ENCODE measurements at places on chromosomes 2 and 18.

DNA sequence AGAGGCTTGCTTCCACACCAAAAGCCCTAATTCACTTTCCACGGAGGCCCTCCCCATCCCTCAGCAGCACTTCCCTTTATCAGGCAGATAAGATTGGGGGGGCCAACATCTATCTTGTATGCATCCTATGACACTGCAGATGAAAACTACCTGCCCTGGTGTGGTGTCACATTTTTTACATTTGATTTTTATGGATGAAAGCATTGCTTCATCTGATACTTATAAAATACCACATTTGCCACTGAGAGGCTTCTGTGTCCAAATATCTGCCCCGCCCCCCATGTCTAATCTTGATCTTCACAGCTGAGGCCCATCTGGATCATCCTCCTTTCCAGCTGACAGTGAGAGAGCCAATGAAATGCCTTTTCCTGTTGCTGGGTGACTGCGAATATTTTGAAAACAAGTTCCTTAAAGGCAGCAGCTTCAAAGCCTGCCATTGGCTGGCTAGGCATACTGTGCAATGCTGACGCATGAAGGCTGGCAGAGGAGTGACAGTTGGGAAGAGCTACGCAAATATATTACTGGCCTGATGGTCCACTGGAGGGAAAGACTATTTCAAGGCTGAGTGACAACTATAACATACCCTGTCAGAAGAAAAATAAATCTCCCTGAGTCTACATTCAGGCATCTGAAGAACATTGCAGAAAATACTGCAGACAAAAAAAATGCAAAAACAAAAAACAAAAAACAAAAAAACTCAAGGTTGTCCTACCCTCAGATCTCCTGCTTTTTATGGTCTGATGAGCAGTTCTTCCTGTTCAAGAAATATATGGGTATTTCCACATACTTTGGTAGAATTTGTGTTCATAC is 318.7 kb downstream of the PDE11A start:
- no peak for DNase-seq

- DNase-seq: no peak
Measured at GRCh38 chr2:44938287-44939105, 3.0 kb upstream of the SIX3 start.

GRCh38 chr2:15133461-15133860 is 427.7 kb downstream of the NBAS start:
- DNase-seq: no peak

DNA sequence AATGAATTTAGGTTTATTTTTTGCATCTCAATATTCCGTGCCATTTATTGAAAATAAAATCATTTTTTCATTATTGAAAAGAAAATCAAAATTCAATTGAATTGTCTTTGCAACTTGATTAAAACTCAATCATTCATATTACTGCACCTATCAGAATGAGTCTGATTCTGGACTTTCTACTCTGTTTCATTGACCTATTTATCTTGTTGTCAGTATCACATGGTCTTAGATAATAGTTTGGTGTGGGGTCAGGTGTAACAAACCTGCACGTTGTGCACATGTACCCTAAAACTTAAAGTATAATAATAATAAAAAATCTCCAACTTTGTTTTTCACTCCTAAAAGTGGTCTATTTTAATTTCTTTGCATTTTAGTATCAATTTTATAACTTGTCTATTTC is 422.9 kb downstream of the RAD51AP2 start:
- DNase-seq: no peak

GRCh38 chr2:210553373-210553772 is 3.0 kb upstream of the CPS1 start:
- DNase-seq: no peak

DNA sequence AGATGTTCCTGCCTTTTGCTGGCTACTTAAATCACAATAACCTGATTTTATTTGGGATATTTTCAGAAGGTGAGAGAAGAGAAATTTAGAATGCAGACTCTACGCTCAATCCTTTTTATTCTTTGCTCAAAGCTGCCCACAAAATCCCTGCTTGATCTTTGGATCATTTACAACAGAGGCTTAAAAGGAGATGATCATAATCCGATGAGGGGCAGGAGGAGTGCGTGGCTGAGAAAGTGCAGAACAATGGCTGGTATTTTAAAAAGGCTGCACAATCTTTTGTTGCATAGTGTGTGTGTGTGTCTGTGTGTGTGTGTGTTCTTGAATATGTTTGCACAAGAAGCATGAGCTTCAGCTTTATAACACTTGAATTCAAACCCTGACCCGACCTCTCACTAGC is 256.3 kb upstream of the MYT1L start:
- DNase-seq: no peak

- no peak for DNase-seq
Measured at GRCh38 chr2:170270278-170270864, 92.4 kb downstream of the MYO3B start.

All from T-helper 1 cell (primary cell).